ENCODE measurements at places on chromosomes 16 and 17.
A peak's percentile ranks its signal among the peaks of the same experiment; 100 is the strongest.

GRCh38 chr16:47008174-47008573 lies 34.7 kb upstream of the DNAJA2 start:
- DNase-seq, result no peak

- no peak for DNase-seq
Observed at GRCh38 chr17:49403514-49404289, 11.0 kb downstream of the PHB1 start.

DNA sequence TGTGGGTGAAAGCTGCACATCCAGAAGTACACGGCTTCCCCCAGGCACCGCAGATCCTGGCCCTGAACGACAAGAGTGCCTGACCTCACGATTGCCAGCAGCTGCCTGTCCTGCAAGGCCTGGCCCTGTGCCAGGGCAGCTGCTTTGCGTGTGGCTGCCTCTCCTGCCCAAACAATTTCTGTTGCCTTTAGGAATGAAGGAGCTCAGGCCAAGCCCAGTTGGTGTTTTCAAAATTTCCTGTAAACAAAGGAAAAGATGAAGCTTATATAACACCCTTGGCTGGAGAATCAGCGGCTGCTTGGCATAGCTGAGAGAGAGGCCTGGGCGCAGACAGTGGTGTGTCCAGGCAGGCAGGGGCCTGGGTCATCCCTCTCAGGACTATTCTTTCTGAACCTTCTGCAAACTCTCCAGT lies 11.7 kb upstream of the SLC47A2 start:
- DNase-seq, result no peak

GRCh38 chr16:30184891-30185682 lies 1.7 kb downstream of the CORO1A start:
- DNase-seq, result no peak

GRCh38 chr17:8002721-8003593 lies 542 bp downstream of the GUCY2D start:
- no peak for DNase-seq

- no peak for DNase-seq
Observed at GRCh38 chr17:35069311-35069710, 5.8 kb upstream of the RFFL start.

DNA sequence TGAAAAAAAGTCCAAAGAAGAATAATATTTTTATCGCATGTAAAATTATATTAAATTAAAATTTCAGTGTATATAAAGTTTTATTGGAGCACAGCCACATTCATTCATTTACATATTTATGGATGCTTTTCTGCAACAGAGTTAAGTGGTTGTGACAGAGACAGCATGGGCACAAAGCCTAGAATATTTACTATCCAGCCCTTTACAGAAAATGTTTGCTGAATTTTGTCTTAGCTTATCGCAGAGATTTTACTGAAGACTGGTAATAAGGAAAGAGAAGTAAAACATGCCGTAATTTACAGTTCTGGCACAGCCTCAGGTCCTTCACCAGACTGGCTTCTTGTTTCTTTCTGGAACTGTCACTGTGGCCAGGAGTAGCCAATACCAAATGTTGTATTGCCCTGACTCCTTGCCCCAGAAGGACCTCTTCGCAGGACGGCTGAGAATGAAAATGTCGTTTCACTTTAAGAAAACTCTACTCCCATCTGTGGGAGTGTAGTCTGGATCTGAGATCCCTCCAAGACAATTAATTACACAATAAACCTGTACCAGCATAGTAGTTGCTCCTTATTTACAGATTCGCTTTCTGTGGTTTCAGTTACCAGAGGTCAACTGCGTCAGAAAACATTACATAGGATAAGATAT lies 94.9 kb upstream of the GOT2 start:
- no peak for DNase-seq

GRCh38 chr17:49745175-49746139 lies 18.5 kb downstream of the FAM117A start:
- no peak for DNase-seq

- no peak for DNase-seq
Observed at GRCh38 chr17:68693896-68694295, 92.7 kb upstream of the FAM20A start.

GRCh38 chr17:81456798-81457197 lies 55.8 kb downstream of the ACTG1 start:
- no peak for DNase-seq

GRCh38 chr17:32264823-32265191 lies 825 bp upstream of the RHBDL3 start:
- no peak for DNase-seq

DNA sequence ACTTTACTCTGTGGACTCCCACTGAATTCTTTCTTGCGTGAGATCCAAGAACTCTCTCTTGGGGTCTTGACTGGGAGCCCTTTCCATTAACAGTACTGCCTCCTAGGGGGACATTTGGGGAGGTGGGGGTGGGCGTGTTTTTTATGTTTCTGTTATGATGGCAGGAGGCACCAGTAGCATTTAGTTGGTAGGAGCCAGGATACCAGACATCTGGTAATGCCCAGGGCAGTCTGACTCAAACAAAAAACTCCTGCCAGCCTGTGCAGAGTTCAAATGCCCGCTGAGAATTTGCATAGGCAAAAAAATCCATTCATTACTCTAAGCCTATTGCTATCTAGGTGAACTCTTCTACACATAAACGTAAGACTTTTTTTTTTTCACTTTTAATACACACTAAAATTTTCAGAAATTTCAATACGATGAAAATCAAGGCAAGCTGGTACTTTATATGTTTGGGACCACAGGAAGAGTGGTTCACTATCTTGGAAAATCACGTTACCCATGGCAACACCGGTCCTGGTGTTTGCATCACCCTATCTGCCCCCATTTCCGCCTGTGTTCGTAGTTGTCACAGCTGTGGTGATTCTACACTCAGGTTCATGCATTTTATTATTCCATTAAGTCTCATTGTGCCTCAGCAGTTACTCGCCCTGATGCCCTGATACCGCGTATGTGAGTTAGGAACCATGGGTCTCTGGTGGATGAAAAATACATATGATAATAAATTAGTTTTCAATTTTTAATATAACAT lies 121.1 kb upstream of the XYLT1 start:
- peak; percentile 21 for DNase-seq

- no peak for DNase-seq
Observed at GRCh38 chr16:31329671-31330552, 25.1 kb upstream of the ITGAX start.

GRCh38 chr17:70171159-70171558 lies 1.8 kb downstream of the KCNJ2 start:
- DNase-seq, result no peak

- no peak for DNase-seq
Observed at GRCh38 chr17:80964859-80965580, 26.6 kb upstream of the CHMP6 start.

DNA sequence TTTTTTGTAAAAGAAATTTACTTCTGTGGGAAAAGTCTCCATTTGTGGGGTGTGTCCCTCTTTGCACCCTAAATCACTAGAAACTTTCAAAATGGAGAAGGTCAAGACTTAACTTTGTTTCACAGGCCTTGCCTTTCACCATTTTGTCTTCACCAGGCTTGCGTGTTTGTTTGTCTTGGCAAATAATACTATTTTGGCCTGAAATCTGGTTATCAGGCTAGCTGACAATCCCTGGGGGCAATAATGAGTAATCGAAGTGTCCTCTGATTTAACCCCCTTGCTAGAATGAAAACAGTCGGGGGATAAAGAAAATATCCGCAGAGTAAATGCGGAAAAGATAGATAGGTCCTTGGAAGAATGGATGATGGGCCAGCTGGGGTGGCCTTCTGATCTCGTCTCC lies 34.5 kb downstream of the SLC39A11 start:
- DNase-seq, result no peak

GRCh38 chr17:35795007-35795870 lies at the start of gene MMP28:
TSS of gene MMP28 (minus strand) at chr17:35795641. CDS start at chr17:35795377, 264 bp downstream.
- no peak for DNase-seq

- DNase-seq, result no peak
Observed at GRCh38 chr17:7864995-7865650, 7.3 kb downstream of the CYB5D1 start.

GRCh38 chr16:11188801-11189740 lies 66.9 kb downstream of the SOCS1 start:
- no peak for DNase-seq

DNA sequence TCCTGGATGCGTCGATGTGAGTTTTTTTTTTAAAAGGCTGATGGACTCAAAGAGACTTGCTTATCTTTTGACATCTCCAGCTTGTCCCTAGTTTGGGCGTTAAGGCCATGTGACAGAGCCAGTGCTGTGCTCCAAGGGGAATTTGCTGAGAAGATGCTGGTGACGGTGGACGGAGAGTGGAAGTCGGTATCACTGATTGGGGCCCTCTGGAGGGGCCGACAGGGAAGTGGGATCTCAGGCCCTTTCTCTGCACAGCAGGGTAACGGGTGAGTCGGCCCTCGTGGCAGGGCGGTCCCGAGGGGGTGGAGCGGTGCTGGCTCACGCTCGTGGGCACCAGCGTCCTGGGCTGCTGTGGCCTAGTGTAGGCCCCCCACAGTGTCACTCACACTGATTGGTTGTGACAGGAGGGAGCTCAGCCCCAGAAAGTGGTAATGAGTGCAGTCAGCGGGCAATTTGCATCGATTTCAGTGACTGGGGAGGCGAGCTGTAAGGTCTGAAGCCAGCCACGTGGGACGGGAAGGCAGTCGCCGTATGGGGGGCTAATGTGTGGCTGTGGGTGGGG lies 91.3 kb downstream of the TBC1D16 start:
- no peak for DNase-seq

DNA sequence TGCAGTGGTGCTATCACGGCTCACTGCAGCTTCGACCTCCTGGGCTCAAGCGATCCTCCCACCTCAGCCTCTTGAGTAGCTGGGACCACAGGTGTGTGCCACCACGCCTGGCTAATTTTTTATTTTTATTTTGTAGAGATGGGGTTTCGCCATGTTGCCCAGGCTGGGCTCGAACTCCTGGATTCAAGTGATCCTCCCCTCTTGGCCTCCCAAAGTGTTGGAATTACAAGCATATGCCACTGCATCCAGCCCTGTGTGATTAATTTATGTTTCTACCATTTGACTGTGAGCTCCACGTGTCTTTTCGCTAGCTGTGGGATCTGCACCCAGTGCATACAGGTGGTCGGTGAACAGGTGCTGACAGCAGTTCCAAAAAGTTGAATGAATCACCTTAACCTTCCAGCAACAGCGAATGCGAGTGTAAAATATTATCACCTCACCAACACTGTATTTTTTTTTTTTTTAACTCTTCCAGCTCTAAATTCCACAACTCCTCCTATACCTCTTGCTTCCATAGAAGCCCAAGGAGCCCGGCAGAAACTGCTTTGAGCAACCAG lies 484 bp upstream of the NUDT7 start:
- no peak for DNase-seq

GRCh38 chr17:39123627-39124026 lies 27.8 kb downstream of the PLXDC1 start:
- DNase-seq, result no peak

DNA sequence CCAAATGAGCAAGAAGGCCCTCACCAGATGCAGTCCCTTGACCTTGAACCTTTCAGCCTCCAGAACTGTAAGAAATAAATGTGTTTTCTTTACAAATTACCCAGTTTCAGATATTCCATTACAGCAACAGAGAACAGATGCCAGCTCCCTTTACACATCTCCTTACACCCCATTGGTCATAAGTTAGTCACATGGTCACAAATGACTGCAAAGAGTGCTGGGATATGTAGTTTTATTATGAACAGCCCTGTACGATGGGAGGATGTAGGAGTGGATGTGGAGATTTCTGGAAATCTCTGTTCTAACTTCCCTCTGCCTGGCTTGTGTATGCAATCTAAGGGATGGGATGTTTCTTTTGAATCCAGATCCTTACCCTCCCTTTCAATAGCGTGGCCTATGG lies 13.3 kb upstream of the RPL38 start:
- DNase-seq, result no peak

- no peak for DNase-seq
Observed at GRCh38 chr16:71784093-71784492, 24.5 kb downstream of the AP1G1 start.

All from T-helper 22 cell (primary cell).